Stomach (tissue), 19 donors: ENCODE measurements at places on chromosomes 16 and 17. TPM values are rescaled to one million over a fixed set of nuclear protein-coding genes. Genes with fewer than 3 reads are reported as not detected.

- peak; percentile 96 for DNase-seq
These were observed 81.8 kb upstream of the TOB1 start for GRCh38 chr17:50947782-50948543.

GRCh38 chr16:57754354-57755060 lies 18.9 kb downstream of the KATNB1 start:
- no peak for DNase-seq

Gene DNAI2
- total RNA-seq, result not detected

Gene PRRT2
- total RNA-seq, result 4.0 TPM

Gene TOX3
- 22.5 TPM for total RNA-seq

- DNase-seq, result no peak
These were observed 56.9 kb downstream of the WWP2 start for GRCh38 chr16:69818891-69819545.

- no peak for DNase-seq
These were observed 328.9 kb upstream of the MAF start for GRCh38 chr16:79929260-79929965.

Gene NGFR
- 1.9 TPM for total RNA-seq

GRCh38 chr17:75301049-75301448 lies 11.8 kb upstream of the SLC25A19 start:
- DNase-seq, result no peak

DNA sequence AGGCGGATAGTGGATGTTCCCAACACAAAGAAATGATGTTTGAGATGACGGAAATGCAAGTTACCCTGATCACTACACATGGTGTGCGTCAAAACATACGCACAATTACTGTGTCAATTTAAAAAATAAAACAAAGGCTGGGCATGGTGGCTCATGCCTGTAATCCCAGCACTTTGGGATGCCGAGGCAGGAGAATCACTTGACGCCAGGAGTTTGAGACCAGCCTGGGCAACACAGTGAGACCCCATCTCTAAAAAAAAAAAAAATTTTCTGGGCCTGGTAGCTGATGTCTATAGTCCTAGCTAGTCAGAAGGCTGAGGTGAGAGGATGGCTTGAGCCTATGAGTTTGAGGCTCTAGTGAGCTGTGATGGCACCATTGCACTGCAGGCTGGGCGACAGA lies 51.8 kb downstream of the TEKT5 start:
- no peak for DNase-seq

Gene TBC1D3B
- total RNA-seq, result 1.5 TPM
